GF-D8 (cell line): ENCODE measurements at places on chromosomes 2 and 18.

DNA sequence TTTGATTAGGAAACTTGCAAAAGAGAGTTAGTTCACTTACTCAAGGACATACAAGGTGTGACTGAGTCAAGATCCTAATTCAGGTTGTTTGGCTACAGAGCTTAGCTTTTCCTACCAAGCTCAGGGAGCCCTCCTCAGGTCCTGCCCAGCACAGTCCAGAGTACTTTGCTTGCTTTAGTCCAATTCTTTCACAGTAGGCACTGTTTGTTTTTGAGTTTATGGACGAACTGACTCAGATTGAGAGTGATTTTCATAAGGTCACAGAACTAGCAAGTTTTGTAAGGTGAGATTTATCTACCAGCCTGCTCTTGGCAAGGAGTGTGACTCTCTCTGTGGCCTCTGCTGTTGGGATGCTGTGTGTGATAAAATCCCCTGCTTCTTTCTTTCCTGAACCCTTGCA, 310.5 kb downstream of the PTPRM start:
- DNase-seq: no peak

DNA sequence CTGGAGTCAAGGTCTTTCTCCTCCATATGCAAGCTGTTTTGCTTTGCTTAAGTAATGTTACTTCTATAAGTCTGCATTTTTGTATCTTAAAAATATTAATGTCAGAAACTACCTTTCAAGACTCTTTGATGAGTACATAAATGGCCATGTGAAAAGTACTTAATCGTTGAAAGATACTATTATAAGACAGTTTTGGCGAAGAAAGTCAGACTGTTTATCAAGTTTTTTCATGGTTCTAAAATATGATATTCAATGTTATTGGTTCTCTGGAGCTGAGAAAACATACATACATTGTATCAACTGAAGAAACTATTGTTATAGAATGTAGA, 25.1 kb downstream of the FBXO48 start:
- DNase-seq: no peak

DNA sequence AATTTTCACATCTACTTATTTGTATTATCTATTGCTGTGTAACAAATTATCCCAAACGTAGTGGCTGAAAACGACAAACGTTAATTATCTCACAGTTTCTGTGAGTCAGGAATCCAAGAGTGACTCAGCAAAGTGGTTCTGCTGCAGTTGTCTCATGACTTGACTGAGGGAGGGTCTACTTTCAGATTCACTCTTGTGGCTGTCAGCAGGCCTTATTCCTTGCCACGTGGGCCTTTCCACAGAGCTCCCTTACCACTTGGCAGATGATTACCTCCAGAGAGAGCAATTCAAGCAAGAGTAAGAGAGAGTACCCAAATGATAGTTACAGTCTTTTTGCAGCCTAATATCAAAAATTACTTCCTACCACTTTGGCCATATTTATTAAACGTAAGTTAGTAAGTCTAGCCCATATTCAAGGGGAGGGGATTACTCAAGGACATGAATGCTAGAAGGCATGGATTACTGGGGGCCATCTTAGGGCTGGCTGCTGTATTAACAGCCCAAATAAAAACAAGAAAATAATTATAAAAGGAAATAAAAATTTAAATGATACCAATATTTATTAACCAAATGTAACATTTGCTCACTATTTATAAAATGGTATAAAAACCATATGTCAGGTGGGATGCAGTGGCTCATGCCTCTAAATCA, 48.7 kb upstream of the NBEAL1 start:
- no peak for DNase-seq

GRCh38 chr18:35334212-35334611, 10.0 kb downstream of the ZNF24 start:
- DNase-seq: no peak

DNA sequence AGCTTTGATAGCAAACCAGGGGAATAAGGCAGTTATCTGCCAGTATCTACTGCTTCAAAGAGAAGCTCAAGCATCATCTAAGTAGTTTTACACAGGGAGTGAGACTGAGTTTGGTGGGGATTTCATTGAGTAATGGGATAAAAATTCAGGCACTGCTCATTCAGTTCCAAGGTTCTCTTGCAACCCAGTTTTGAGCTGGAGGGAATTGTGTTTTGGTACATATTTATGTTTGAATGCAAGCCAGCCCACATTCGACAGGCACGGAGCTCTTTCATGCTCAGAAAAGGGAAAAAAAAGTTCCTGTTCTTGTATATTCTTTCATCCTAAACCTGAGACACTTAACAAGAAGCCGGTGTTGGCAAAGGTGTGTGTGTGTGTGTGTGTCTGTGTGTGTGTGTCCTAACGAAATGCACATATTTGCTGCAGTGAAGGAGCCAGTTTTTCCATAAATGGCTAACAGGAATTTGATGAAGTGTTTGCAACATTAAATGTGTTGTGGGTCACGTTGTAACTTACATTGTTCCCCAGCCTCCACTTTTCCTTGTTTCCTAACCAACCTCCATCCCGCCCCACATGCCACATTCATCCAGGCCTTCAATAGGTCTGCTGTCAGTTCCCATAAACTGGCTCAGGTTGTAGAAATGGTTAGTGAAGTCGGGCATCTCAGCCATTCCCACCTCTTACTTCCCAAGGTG, 311.1 kb downstream of the TXNL1 start:
- no peak for DNase-seq

DNA sequence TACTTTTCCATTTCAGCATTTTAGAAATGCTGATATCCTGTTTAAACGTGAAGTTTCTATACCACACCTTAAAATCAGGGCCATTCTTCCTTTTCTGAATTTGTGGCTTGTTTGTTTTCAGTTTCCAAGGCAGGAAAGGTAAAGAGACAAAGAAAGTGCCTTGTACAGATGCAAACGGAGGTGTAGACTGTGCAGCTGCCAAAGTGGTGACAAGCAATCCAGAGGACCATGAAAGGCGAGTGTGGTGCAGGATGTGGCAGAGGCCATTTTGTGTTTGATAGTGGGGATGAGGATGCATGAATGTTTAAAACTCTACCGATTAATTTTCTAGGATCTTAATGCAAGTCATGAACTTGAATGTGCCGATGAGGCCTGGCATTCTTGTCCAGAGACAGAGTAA, 733 bp downstream of the C2orf74 start:
- no peak for DNase-seq

- no peak for DNase-seq
These were observed 53.2 kb downstream of the ICA1L start for GRCh38 chr2:202818321-202818720.

DNA sequence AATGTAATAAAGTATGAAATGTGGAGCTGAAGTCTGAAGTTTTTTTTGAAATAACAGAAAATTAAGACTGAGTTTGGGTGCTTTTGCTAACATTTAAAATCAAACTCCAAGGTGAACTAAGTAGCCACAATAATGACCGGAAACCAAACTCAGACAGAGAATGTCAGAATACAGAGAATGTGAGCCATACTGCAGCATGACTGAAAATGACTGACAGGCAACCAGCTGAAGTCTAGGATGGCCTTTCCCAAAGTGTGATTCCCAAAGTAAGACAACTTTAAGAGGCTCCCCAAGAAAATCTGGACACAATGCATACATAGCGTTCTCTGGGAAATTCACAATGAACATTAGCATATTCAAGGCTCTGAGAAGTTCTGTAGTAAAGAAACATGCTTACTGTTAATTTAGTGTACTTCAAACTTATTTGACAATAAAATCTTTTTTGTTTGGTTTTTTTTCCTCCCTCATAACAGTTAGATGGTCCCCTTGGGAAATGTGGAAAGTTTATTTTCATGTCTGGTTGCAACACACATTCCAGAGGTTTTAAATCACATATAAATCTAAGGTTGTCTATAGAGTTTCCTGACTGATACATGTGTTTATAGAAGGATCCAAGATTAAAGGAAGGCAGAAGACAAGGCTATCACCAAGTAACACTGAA, 28.6 kb downstream of the PLA2R1 start:
- no peak for DNase-seq

DNA sequence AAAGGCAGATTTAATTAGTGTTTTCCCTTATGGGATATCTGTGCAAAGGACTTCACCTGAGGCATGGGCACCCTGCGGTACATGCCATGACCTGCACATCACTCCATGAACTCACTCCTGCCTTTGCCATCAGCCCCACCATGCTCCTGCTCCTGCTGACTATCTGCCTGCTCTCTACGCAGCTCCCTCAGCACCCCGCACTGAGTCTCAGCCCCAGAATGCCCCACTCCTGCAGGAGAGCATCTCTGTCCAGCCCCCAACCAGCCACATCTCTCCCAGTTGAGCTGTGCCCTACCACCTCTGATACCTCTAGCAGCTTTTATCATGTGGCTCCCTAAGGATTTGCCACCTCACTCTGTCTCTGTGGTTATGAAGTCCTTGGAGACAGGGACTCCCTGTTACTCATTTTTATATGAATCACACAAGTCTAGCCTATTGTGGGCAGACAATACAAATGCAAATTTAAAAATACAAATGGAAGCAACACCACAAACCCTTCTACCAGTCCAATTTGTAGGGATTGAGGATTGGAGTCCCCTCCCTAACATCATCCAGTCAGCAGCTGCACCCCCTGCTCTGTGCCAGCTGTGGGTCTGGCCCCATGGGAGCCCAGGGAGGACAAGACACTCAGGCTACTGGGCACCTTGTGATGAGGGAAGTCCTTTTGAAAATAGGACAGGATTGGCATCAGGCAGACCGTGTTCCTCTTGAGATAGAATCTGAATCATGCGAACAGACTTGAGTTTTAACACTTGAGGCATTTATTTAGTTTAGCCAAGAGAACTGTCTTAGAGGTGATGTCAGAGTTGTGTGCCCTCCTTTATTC, 689.6 kb upstream of the HS6ST1 start:
- no peak for DNase-seq

DNA sequence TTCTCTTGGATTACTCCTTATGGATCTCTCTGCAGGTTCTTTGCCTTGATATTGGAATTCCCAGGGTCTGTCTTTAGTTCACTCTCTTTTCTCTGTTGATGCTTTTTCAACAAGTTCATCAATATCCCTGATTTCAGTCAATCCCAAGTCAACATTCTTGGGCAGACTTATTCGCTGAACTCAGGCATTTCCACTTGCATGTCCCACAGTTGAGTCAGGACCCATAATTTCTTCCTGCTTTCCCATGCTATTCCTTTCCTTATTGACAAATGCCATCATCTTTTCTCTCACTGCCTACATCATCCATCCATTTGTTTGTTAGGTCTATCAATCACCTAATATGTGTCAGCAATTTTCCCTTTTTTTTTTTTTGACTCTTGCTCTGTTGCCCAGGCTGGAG, 11.6 kb downstream of the GPD2 start:
- no peak for DNase-seq

- peak; percentile 65 for DNase-seq
These were observed 73.3 kb upstream of the KLF7 start for GRCh38 chr2:207238831-207239701.

DNA sequence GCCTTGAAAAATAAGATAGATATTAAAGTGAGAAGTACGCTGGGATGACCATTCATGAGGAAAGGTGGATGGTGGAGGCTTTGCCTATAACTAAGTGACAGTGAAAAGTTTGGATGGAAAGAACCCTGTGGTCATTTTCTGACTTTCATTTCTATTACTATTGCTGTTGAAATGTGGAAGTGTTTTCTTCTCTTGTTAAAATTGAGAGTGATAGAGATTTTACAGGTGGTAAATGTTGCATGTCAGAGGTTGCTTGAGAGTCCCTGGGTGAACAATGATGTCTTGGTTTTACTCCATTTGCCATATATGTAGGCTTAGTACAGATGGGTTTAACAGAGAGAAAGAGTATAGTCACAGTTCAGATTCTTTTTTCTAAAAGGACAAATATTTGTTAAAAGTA, 18.4 kb downstream of the NCOA1 start:
- no peak for DNase-seq

DNA sequence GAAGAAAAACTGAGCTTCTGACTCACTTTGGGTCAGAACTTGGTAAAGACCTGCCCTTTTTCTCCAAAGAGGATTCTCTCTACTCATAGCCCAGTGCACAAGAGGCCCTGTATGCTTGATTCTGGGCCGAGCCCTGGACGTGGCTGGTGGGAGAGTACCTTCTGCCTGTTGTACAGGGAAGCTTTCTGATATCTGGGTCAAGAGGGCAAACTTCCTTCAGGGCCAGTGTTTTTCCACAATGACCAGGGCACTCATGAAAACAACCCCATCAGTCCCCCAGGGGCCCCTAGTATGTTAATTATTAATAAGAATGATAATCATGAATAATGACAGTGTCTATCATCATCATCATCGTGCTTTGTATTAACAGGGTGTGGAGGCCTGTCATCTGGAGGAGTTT, 90.0 kb downstream of the TGFA start:
- DNase-seq: no peak

GRCh38 chr2:217014328-217015105, 154.7 kb upstream of the TNP1 start:
- no peak for DNase-seq

DNA sequence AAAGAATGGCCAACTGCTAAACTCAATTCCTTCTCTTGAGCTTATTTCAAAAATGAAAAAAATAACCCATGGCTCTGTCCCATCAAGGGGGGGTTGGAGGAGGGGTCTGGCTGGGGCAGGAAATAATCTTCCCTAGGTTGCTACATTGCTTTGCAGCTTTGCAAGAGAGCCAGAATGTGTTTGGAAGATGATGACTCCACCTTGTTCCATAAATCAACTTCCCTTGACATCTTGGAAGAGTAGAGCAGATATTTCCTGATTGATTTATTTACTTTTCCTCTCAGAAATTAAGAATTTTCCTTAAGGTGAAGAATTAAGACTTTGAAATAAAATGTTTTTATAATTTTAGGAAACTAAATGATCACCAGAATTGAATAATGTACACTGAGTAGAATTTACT, 41.3 kb downstream of the ESCO1 start:
- no peak for DNase-seq

- DNase-seq: no peak
These were observed 179.4 kb upstream of the AGAP1 start for GRCh38 chr2:235314371-235314930.

- DNase-seq: no peak
These were observed 90.5 kb upstream of the TMEM247 start for GRCh38 chr2:46388881-46389280.

DNA sequence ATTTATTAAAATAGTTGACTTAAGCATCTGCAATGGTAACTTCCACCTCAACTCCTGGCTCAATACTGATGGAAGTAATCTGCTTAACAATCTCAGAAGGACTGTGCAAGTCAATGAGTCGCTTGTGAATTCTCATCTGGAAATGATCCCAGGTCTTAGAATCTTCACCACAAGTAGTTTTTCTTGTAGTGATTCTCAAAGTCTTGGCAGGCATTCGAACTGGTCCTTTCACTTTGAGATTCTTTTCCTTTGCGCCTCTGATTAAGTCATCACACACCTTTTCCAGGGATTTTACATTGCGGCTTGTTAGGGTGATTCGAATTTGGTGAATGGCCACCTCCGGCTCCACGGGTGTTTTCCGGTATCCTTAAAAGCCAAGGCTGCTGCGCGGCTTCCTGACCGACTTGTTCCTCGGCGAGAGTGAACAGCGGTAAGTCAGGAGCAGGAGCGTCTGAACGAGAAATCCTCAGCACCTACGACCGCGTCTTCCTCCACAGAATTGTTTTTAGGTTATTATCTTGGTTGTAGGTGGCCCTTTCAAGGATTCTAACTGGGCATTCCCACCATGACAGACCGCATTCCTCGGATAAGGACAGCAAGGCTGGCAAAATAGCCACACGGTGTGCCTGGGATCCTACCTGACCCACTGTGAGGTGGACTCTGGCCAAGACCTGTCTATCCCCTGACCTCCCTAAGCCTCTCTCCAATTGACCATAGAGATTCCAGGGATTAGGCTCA, 23.8 kb upstream of the SLC20A1 start:
- no peak for DNase-seq
